ENCODE measurements at places on chromosomes 3 and 15.

- no peak for DNase-seq
These were observed 315.6 kb upstream of the IL12A start for GRCh38 chr3:159672728-159673688.

DNA sequence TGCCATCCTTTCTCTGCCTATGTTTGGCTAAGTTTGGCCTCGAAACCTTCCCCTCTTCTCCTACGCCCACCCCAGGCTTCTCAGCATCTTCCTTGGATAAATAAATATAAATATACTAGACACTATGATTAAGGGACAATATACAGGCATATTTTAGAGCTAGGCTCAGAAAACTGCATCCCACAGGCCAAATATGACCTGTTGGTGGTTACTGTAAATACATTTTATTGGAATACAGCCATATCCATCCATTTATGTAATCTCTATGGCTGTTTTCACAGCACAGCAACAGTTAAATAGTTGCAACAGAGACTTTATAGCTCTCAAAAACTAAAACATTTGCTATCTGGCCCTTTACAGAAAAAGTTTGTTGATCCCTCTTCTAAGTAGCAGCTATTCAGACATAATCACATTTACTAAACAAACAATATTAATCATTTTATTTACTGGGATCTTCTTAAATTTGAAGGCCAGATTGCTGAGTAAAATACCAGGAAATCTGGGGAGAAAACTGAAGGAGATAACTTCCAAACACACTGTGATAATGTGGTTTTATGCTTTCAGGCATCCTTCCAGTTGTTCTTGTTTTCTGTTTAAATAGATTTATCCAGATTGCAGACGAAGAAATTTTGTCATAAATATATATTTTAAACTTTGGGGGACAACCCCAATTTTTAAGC, 269.7 kb upstream of the THRB start:
- no peak for DNase-seq

GRCh38 chr3:120177151-120177550, 82.9 kb upstream of the GSK3B start:
- no peak for DNase-seq

- no peak for DNase-seq
These were observed 26.7 kb upstream of the TMC3 start for GRCh38 chr15:81400640-81401236.

- no peak for DNase-seq
These were observed 197.8 kb downstream of the TBC1D5 start for GRCh38 chr3:17544632-17545031.
